Activated T-helper 1 cell treated with Interleukin-2 at 50 U/mL for 16 hours (primary cell): ENCODE measurements at places on chromosomes 5 and 9.

DNA sequence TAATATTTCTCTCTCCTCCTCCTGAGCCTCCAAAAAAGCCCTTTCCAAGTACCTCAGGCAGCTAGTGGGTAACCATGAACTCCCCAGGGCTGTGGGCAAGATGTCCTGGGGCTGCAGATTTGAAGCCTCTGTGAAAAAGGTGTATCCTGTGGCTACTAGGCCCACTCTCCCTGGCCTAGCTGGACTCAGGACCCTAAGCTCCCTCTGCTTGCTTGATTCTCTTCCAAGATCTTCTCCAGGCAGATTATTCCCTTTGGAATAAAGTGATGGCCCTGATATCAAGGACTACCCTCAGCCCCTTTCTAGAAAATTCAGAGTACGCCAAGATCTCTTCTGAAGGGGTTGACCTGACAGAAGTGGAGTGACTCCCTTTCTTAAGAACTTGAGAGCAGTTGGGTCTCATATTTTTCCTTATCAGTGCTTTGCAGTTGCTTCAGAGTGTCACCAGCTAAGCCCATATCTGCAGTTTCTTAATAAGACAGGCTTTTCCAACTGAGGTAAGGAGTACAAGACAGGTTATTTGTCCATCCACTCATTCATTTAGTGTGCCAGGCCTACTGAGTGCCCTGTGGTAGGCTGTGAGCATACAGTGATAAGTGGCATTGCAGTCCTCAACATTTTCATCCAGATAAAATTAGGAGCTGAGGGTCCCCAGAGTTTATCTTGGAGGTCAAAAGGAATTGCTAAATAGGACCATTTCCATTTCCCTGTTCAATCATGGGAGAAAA, 42.5 kb downstream of the CYSTM1 start:
- DNase-seq: no peak

- peak; percentile 76 for DNase-seq
Measured at GRCh38 chr5:42994555-42995359, 45.4 kb downstream of the ANXA2R start.

GRCh38 chr5:124643336-124643735, 103.1 kb downstream of the ZNF608 start:
- DNase-seq: no peak

GRCh38 chr5:84862132-84862531, 477.5 kb upstream of the EDIL3 start:
- no peak for DNase-seq

GRCh38 chr5:32066448-32066847, 107.7 kb downstream of the GOLPH3 start:
- DNase-seq: no peak

- DNase-seq: no peak
Measured at GRCh38 chr5:2006193-2006970, 123.7 kb upstream of the IRX4 start.

- DNase-seq: no peak
Measured at GRCh38 chr5:159619826-159620225, 289.5 kb upstream of the IL12B start.

DNA sequence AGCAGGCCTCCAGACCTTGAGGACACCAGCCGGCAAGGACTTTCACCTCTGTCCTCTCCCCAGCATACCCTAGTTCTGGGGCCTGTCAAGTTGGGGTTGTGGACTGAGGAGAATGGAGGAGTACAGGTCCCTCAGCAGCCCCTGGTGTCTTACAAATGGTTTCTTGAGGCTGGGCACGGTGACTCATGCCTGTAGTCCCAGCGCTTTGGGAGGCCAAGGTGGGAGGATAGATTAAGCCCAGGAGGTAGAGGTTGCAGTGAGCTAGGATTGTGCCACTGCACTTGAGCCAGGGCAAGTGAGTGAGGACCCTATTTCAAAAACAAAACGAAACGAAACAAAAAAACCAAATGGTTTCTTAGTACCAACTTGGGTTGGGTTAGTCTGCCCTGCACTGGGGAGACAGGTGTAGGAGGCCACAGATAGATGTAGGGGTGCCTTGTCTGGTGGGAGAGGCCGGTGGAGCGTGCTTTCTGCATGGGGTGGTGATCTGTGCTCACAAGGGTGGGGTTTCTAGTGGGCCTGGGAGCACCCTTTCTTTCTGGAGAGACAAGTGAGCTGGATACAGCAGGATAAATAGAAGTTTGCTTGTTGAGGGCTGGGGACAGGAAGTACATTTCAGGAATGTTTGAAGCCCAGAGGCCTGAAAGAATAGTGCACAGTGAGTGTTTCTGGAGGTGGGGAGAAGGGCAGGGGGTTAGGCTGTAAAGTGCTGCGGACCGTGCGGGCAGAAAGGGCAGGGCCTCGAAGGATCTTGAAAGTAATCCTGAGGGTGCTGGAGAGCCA, 37.7 kb upstream of the PSD2 start:
- DNase-seq: no peak

GRCh38 chr5:133381571-133382365, 230.6 kb downstream of the FSTL4 start:
- no peak for DNase-seq

- no peak for DNase-seq
Measured at GRCh38 chr5:82058710-82059109, 86.9 kb downstream of the ATG10 start.

GRCh38 chr9:18350995-18351595, 122.9 kb upstream of the ADAMTSL1 start:
- no peak for DNase-seq

- DNase-seq: no peak
Measured at GRCh38 chr5:37814699-37815098, 25.1 kb downstream of the GDNF start.

- DNase-seq: no peak
Measured at GRCh38 chr5:141785711-141786110, 92.5 kb downstream of the PCDH1 start.

DNA sequence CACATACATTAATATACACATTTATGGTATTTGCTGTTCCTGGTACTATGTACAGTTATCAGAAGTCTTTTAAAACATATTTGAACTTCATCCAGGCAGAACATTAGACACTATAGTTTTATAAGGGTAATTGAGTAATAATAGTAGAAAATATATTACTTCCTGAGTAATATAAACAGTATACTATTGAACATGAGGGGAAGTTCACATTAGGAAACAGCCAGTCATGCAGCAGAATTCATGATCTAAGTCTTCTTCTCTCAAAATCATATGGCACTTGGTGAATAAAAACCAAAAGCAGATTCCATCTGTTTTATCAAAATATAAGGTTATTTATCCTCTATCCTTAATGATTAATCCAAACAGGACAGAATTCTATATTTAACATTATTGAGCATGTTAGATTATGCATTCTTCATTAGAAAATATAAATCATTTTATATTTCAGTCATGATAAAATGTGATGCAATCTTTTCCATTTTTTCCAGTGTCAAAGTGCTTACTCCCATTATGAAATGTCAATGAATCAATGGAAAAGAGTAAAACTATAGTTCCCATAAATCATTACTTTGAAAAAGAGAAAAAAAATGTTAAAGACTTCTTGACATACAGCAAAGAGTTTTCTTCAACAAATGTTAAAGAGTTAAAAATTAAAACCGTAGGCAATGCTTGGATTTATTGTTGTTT, 584.3 kb upstream of the TUSC1 start:
- no peak for DNase-seq
